HFF-Myc (cell line): ENCODE measurements at places on chromosomes 12 and 14.
A peak's percentile ranks its signal among the peaks of the same experiment; 100 is the strongest.

GRCh38 chr14:65361920-65362319 is 50.6 kb upstream of the FUT8 start:
- DNase-seq, result no peak

GRCh38 chr12:122909442-122910288 is 13.7 kb upstream of the VPS37B start:
- DNase-seq, result no peak

GRCh38 chr14:59863806-59864525 is 6.6 kb downstream of the RTN1 start:
- no peak for DNase-seq

DNA sequence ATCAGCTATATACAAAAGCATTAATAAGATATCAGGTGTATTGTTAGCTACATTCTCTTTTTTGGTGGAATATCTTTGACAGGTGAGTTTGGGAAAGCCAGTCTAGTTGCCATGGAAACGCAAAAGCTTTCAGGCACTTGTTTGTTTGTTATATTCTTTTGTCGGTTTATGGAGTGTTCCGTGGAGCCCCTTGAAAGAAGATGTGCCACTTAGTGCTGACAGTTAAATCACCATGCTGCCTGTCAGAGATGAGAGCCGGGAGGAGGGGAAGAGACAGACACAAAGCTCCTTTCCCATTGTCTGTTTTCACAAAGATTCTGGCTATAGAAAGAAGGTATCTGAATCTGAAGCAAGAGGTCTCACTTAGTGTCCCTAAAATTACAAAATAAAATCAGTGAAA is 170.8 kb downstream of the SNAPC1 start:
- DNase-seq, result no peak

GRCh38 chr14:70555890-70556289 is 21.1 kb upstream of the ADAM20 start:
- peak; percentile 29 for DNase-seq

- no peak for DNase-seq
Measured at GRCh38 chr12:32290411-32290810, 108.9 kb upstream of the FGD4 start.

GRCh38 chr12:47158792-47159191 is 79.0 kb upstream of the AMIGO2 start:
- no peak for DNase-seq
